ENCODE measurements at places on chromosomes 5 and 9. TPM values are rescaled to one million over a fixed set of nuclear protein-coding genes. Genes with fewer than 3 reads are reported as not detected.

The SLC34A1 gene
- not detected for total RNA-seq

The NPM1 gene
- total RNA-seq: 2,894 TPM

DNA sequence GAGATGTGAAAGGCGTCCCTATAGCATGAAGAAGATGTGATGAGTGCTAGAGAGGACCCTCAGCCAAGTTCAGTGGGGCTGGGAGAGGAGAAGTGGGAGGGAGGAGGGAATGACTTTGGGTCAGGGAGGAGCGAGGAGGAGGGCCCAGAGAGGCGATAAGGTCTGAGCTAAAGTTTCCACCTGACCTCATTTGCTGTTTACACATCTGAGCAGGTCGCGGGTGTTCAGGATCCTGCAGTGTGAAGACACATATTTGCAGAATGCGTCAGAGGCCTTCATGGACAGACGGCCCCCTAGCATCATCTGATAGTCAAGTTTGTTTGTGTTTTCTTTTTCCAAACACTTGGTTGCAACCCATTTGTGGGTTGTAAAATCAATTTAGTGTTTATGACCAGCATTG, 18.9 kb upstream of the IGFBPL1 start:
- no peaks in the 10 kb centered on the region for H3K36me3 ChIP-seq
- H3K27ac ChIP-seq: no peak overlapping the region
- H3K4me1 ChIP-seq: no peaks in the 10 kb centered on the region
- H3K4me3 ChIP-seq: no peak overlapping the region

GRCh38 chr5:112549605-112550166, 130.6 kb upstream of the EPB41L4A start:
- peak overlapping the region; percentile 86 for H3K27ac ChIP-seq
- no peaks in the 10 kb centered on the region for H3K27me3 ChIP-seq
- peaks cover 16% of the 10 kb centered on the region for H3K4me1 ChIP-seq

The ZFP37 gene
- total RNA-seq: 0.22 TPM

The SOWAHA gene
- total RNA-seq: not detected

- H3K36me3 ChIP-seq: no peaks in the 10 kb centered on the region
- no peak overlapping the region for H3K4me3 ChIP-seq
- DNase-seq: peak; percentile 46
- H3K27ac ChIP-seq: no peak overlapping the region
- no peaks in the 10 kb centered on the region for H3K27me3 ChIP-seq
These were observed 291.8 kb upstream of the DAB2 start for GRCh38 chr5:39716532-39717028.

GRCh38 chr5:60195551-60195950, 302.0 kb upstream of the PDE4D start:
- no peak overlapping the region for H3K27ac ChIP-seq
- no peak overlapping the region for H3K4me3 ChIP-seq
- H3K36me3 ChIP-seq: no peaks in the 10 kb centered on the region
- DNase-seq: no peak

DNA sequence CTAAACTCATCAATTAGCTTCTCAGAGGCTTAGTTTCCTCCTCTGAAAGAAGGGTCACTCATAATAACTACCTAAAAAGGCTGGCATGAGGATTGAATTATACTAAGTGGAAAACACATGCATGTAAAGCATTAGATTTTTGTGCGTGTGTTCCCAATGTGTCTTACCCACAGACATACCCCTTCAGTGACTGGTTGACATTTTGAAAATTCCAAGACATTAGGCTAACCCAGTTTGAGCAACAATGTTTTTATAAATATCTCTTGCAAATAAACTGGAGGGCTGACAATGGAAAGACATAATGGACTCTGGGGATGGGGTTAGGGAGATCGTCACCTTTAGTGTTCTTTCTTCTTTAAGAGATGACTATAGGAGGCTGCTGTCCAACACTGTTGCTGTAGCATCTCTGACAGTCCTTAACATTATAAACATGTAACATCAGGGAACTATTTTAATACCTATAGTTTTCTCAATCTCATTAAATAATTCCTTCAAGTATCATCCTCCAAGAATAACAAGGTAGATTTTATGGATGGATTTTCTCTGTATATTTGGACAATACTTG, 24.3 kb downstream of the HMHB1 start:
- H3K4me3 ChIP-seq: no peak overlapping the region
- no peaks in the 10 kb centered on the region for H3K36me3 ChIP-seq
- no peaks in the 10 kb centered on the region for H3K27me3 ChIP-seq
- no peak for DNase-seq

- H3K4me1 ChIP-seq: no peaks in the 10 kb centered on the region
- no peak overlapping the region for H3K27ac ChIP-seq
- H3K4me3 ChIP-seq: no peak overlapping the region
- no peaks in the 10 kb centered on the region for H3K36me3 ChIP-seq
- no peak for DNase-seq
These were observed 1260.8 kb upstream of the WWC1 start for GRCh38 chr5:167030500-167031120.

DNA sequence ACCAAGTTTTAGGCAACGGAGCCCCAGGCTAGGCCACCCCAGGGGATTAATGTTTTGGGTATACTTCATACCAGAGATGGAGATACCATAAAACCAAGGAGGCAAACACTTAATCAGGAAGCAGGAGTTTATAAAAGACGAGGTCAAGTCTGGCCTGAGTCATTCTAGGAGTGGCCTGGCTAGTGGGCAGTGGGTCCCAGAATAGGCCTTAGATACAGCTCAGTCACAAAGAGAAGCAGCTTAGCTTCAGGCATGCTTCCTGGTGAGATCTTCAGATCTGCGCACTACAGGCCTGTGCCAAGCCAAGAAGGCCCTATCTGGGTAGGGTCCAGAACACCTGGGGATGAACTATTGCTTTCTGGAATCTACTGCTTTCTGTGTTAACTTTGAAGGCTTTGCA, 20.6 kb upstream of the NR5A1 start:
- peaks cover 68% of the 10 kb centered on the region for H3K36me3 ChIP-seq
- H3K27me3 ChIP-seq: no peaks in the 10 kb centered on the region
- H3K4me3 ChIP-seq: no peak overlapping the region
- no peaks in the 10 kb centered on the region for H3K4me1 ChIP-seq
- peak overlapping the region; percentile 26 for H3K27ac ChIP-seq
- no peak for DNase-seq

The PDE6A gene
- not detected for total RNA-seq

The ISOC1 gene
- total RNA-seq: 54.0 TPM

DNA sequence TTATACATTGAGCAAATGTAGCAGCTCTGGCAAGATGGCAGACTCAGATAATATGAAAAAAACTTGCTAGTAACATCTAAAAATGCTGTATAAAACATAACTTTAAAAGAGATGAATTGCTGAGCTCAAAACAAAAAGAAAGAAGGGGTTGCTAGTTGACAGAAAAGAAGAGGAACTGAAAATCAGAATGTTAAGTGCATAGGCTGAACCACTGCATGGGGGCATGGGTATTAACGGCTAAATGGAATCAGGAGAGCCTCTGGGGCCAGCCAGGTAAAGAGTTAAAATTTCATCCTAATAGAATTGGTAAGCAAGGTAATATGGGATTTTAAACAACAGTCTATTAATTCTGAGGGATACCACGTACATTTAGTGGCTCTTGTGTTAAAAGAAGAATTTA, 146.8 kb downstream of the SMC2 start:
- H3K4me3 ChIP-seq: no peak overlapping the region
- no peak for DNase-seq
- no peaks in the 10 kb centered on the region for H3K4me1 ChIP-seq
- H3K36me3 ChIP-seq: no peaks in the 10 kb centered on the region

The OR13C9 gene
- not detected for total RNA-seq

The NEUROG1 gene
- total RNA-seq: not detected
